Panc1 (cell line): ENCODE measurements at places on chromosomes 16 and 17. TPM values are rescaled to one million over a fixed set of nuclear protein-coding genes. Genes with fewer than 3 reads are reported as not detected.

The SLC5A10 gene
- total RNA-seq = not detected

The WDR45B gene
- total RNA-seq = 132 TPM

The ASGR2 gene
- 0.21 TPM for total RNA-seq

The MXRA7 gene
- 77.9 TPM for total RNA-seq

The ZG16 gene
- not detected for total RNA-seq

The SYT17 gene
- 5.4 TPM for total RNA-seq

The CFAP97D1 gene
- total RNA-seq = not detected

The MED1 gene
- total RNA-seq = 41.4 TPM

The KRT32 gene
- total RNA-seq = 0.72 TPM

The NMT1 gene
- total RNA-seq = 105 TPM

DNA sequence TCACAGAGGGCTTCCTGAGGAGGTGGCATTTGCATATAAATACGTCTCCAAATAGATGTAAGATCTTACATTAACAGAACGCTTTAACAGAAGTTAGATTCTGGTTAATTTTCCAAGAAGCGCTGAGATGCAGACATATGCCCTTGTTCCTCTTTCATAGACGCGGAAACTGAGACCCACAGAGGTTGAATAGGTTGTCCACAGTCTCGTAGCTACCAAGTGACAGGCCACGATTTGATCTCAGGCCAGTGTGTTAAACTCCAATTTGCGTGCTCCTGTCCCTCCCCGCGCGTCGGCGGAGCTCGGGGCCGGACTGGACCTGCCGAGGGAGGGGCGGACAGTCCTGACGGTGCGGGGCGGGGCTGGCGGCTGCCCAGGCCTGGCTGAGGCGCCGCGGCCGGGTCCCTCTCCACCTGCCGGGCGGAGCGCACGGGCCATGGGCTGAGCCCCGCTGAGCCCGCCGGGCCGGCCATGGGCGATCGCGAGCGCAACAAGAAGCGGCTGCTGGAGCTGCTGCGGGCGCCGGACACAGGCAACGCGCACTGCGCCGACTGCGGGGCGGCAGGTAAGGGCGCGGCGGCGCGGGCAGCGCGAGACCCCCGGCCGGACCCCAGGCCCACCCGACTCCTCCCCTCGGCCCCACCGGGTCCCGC lies at the start of gene ADAP2:
Gene ADAP2 (plus strand): TSS at position 402 of the 653 bp plus-strand sequence. CDS start 70 bp downstream, at position 472.
- H3K27ac ChIP-seq = no peak within 1 kb of the TSS
- DNase-seq = no peak
- H3K36me3 ChIP-seq = no peaks in the 10 kb centered on the region
- H3K4me1 ChIP-seq = peaks cover 5% of the 10 kb centered on the region; the same call in 1 of the 2 replicates

- no peak for DNase-seq
- H3K36me3 ChIP-seq = no peaks in the 10 kb centered on the region
- H3K27me3 ChIP-seq = no peaks in the 10 kb centered on the region
- H3K4me1 ChIP-seq = no peaks in the 10 kb centered on the region
- H3K4me3 ChIP-seq = no peak overlapping the region
Measured at GRCh38 chr17:57524839-57525568, 220.1 kb downstream of the CCDC182 start.

- peak overlapping the region; percentile 80 for H3K27ac ChIP-seq
- no peaks in the 10 kb centered on the region for H3K27me3 ChIP-seq
- H3K4me1 ChIP-seq = peaks cover 43% of the 10 kb centered on the region
- DNase-seq = no peak
Measured at GRCh38 chr16:386641-387156, 4.9 kb upstream of the PGAP6 start.

- DNase-seq = no peak
- H3K36me3 ChIP-seq = no peaks in the 10 kb centered on the region
- no peaks in the 10 kb centered on the region for H3K4me1 ChIP-seq
- 0 out of 2 replicates have a peak overlapping the region, but pooled peaks have one; percentile 34 for H3K27ac ChIP-seq
Measured at GRCh38 chr17:3773511-3773910, 27.5 kb downstream of the ITGAE start.

DNA sequence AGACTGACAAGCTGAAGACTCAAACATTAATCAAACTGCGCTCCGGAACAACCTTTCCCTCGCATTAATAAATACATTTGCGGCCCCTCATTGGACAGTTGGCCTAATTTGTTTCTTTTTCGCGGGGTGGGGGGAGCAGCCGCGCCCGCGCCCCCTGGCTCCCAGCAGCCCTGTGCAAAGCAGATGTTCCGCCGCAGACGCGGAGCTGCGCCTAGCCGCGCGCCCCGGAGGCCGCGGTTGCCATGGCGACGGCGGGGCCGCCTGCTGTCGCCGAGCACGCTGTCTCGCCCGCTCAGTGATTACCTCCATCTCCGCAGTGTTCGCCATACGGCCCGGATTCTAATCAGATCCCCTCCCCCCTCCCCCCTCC lies 25.5 kb downstream of the COPZ2 start:
- H3K27me3 ChIP-seq = no peaks in the 10 kb centered on the region
- H3K27ac ChIP-seq = no peak overlapping the region
- peaks cover 13% of the 10 kb centered on the region; the same call in 1 of the 2 replicates for H3K4me1 ChIP-seq

GRCh38 chr16:67460168-67460567 lies 20.8 kb downstream of the ATP6V0D1 start:
- no peak overlapping the region for H3K27ac ChIP-seq
- no peak overlapping the region for H3K4me3 ChIP-seq
- no peaks in the 10 kb centered on the region for H3K27me3 ChIP-seq
- H3K4me1 ChIP-seq = no peaks in the 10 kb centered on the region

- no peak overlapping the region for H3K27ac ChIP-seq
- no peak overlapping the region for H3K4me3 ChIP-seq
- no peaks in the 10 kb centered on the region for H3K36me3 ChIP-seq
- peaks cover 4% of the 10 kb centered on the region for H3K4me1 ChIP-seq
- 0 out of 2 replicates have a peak, but pooled peaks cover 3% of the 10 kb centered on the region for H3K27me3 ChIP-seq
Measured at GRCh38 chr16:87634411-87634810, 32.1 kb downstream of the JPH3 start.

DNA sequence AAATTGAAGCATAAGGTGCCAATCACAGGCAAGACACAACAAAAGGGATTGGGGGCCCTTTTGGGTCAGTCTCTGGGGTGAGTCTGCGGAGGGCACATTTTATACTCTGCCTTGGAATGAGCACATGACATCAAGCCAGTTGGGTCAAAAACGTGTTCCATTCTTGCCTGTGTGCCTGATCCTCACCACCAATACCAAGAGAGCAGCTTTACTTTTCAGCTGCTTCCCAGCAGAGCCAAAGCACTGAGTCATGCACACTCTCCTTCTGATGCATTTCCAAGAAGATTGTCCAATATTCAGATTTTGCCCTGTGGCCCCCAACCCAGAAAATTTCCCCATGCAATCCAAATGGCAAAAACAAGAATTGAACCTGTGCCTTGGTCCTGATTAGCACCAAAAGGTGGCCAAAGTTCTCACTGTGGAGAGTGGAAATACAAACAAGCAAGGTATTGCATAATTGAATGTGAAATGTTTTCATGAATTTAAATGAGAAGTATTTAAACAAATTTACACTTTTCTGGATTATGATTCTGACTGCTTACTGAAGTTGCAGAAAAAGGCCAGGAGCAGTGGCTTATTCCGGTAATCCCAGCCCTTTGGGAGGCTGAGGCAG lies 217.8 kb upstream of the SOX9 start:
- H3K27me3 ChIP-seq = no peaks in the 10 kb centered on the region
- H3K4me1 ChIP-seq = no peaks in the 10 kb centered on the region
- no peaks in the 10 kb centered on the region for H3K36me3 ChIP-seq
- H3K27ac ChIP-seq = no peak overlapping the region

DNA sequence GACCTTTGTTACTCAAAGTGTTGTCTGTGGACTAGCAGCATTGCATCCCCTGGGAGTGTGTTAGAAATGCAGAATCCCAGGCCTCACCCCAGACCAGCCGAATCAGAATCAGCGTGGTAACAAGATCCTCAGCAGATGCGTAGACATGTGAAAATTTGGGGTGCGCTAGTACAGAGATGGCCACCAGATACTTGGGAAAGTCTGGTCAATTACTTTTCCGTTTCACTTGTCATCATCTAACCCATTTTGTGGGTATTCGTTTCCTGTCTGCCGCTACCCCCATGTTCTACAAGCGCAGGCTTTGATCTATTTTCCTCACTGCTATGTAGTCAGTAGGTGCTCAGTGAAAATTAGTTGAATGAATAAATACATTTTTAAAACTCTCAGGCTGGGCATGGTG lies 33.1 kb upstream of the HERPUD1 start:
- H3K4me3 ChIP-seq = no peak overlapping the region
- H3K4me1 ChIP-seq = no peaks in the 10 kb centered on the region
- H3K36me3 ChIP-seq = no peaks in the 10 kb centered on the region
- no peak overlapping the region for H3K27ac ChIP-seq
- DNase-seq = no peak
- no peaks in the 10 kb centered on the region for H3K27me3 ChIP-seq

DNA sequence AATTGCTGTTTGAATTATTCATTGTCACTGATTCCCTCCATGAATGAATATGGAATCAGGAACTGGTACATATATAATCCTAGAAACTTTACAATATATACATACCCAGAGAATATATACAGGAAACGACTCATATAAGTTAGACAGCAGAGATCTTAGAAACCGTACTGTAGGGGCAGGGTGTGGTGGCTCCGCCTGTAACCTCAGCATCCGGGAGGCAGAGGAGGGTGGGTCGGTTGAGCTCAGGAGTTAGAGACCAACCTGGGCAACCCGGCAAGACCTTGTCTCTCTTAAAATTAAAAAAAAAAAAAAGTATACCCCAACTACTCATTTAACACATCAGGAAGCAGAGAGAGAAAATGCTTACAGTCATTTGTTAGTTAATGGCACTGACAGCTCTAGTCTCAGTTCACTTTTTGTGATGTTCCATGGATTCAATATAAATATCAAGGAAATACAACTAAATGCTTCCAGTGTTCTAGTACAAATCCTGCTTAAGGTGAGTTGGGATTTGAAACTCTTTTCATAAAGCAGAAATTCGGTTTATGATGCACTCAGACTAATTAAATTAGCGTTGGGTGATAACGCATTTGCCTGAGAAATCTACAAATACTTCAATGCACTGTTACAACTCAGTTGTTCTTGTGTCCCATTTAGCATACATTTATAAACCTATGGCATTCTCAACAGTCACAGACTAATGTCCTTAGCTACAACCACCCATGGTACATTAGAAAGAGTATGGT lies 5.6 kb downstream of the GLG1 start:
- no peak overlapping the region for H3K27ac ChIP-seq
- H3K4me3 ChIP-seq = no peak overlapping the region
- peaks cover 13% of the 10 kb centered on the region; the same call in 1 of the 2 replicates for H3K4me1 ChIP-seq
- no peak for DNase-seq

DNA sequence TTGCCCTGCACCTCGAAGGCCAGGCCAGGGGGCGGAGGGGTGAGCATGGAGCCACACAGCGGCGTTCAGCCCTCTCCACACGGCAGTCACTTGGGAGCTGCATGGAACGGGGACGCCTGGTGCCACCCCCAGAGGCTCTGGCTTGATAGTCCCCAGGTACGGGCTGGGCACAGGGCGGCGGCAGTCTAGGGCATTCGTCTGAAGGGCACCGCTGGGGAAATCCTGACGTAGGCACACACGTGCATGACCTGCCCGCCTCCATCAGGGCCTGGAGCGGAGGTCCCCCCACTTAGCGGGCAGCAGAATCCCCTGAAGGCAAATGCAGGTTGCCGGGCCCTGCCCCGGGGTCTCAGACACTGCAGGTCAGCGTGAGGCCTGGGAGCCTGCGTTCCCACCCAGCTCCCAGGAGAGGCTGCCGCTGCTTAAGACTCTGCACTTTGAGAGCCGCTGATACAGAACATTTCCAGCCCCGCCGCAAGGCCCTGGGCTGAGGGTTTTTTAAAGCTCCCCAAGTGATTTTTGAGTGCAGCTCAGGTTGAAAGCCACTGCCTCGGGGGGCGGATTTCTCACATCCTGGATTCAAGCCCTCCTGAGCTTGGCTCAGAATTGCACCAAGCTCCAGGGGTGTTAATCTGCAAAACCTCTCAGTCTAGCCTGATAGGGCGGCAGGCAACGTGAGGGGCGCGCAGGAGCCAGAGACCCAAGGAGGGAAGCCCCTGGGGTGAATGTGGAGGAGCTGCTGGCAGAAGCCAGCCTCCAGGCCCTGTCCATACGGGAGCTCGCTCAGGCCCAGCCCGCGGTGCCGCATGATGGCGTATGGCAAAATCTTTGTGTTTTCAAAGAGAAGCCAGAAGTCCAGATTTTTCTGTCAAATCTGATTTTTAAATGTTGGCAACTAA lies 182.3 kb upstream of the GSE1 start:
- no peaks in the 10 kb centered on the region for H3K27me3 ChIP-seq
- DNase-seq = no peak
- no peak overlapping the region for H3K4me3 ChIP-seq
- H3K4me1 ChIP-seq = no peaks in the 10 kb centered on the region
- H3K36me3 ChIP-seq = no peaks in the 10 kb centered on the region
- H3K27ac ChIP-seq = no peak overlapping the region

DNA sequence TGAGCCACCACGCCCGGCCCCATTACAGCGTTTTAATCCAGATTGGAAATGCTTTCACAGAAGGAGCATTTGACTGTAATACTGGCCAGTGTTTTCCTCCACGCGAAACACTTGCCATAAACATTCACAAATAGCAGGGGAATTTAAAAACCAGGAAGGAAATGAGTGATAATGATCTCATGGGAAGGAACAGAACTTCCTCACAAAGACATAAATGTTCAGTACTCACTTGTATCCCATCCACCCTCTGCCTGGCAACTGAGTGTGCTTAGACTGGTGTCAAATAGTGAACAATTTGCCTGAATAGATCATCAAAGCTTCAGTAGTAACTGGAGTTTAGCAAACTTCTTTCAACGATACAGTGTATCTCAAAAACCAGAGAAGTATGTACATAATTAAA lies 54.1 kb downstream of the PSMD12 start:
- DNase-seq = no peak
- no peaks in the 10 kb centered on the region for H3K27me3 ChIP-seq
- no peaks in the 10 kb centered on the region for H3K36me3 ChIP-seq
- no peak overlapping the region for H3K27ac ChIP-seq

- no peaks in the 10 kb centered on the region; the same call in 1 of the 2 replicates for H3K4me1 ChIP-seq
- no peak for DNase-seq
- no peak overlapping the region for H3K4me3 ChIP-seq
- no peaks in the 10 kb centered on the region for H3K27me3 ChIP-seq
- peaks cover 8% of the 10 kb centered on the region; the same call in 1 of the 2 replicates for H3K36me3 ChIP-seq
Measured at GRCh38 chr16:71464231-71464630, 2.2 kb upstream of the ZNF23 start.

DNA sequence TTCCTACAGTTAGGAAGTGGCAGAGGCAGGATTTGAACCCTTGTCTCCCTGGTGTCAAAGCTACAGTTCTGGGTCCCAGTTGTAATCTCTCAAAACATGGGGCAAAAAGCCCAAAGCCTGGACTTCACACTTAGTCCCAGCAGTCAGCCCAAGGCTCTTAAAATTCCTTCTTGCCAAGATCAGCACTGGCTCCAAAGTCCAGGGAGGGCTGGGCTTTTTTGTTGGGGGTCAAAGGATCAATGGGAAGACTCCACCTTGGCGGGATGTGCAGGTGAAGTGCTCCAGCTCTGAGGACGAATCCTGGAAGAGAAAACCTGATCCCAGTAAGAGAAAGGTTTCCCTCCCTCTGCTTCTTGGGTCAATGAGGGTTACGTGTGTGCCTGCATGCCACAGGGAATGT lies 195.5 kb downstream of the HAPSTR1 start:
- DNase-seq = no peak
- no peaks in the 10 kb centered on the region for H3K36me3 ChIP-seq
- H3K27me3 ChIP-seq = peaks cover 3% of the 10 kb centered on the region; the same call in 1 of the 2 replicates
- H3K4me3 ChIP-seq = no peak overlapping the region
- H3K27ac ChIP-seq = no peak overlapping the region
